Activated T-helper 9 cell treated with anti-CD3 and anti-CD28 coated beads, Interleukin-2, amount 50 U/mL, for 16 hours (primary cell): ENCODE measurements at places on chromosomes 6 and 20.

DNA sequence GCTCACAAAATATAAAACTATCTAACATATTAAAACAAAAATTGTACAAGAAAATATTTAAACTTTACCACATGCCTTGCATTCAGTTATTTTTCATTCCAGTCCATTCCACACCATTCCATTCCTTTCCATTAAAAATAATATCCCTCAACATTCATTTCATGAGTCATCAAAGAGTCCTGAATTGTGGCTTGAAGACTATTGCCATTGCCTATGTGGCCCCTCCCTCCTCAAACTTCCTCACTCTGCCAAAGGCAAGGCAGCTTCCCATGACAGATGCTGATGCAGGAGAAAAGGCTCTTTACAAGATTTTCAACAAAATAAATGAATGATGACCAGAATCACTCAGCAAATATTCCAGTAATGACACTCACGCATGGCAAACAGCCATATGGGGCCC is 31.7 kb downstream of the IL20RA start:
- DNase-seq = no peak

GRCh38 chr6:130431346-130431852 is 65.6 kb downstream of the TMEM200A start:
- no peak for DNase-seq

GRCh38 chr6:46310196-46310595 is 139.4 kb upstream of the ENPP5 start:
- DNase-seq = no peak

GRCh38 chr6:38273325-38273724 is 366.4 kb downstream of the BTBD9 start:
- no peak for DNase-seq
